CD8-positive, alpha-beta memory T cell (primary cell): ENCODE measurements at places on chromosomes 3 and 15. TPM values are rescaled to one million over a fixed set of nuclear protein-coding genes. Genes with fewer than 3 reads are reported as not detected.

GRCh38 chr3:155568295-155568694, 176.6 kb downstream of the PLCH1 start:
- no peak for DNase-seq

GRCh38 chr3:31077021-31077601, 182.7 kb upstream of the GADL1 start:
- DNase-seq = no peak

Gene GABRR3
- polyA plus RNA-seq = not detected

GRCh38 chr3:101229681-101230080, 90.7 kb downstream of the IMPG2 start:
- no peak for DNase-seq

- DNase-seq = no peak
Observed at GRCh38 chr3:19202303-19202702, 54.0 kb downstream of the KCNH8 start.

DNA sequence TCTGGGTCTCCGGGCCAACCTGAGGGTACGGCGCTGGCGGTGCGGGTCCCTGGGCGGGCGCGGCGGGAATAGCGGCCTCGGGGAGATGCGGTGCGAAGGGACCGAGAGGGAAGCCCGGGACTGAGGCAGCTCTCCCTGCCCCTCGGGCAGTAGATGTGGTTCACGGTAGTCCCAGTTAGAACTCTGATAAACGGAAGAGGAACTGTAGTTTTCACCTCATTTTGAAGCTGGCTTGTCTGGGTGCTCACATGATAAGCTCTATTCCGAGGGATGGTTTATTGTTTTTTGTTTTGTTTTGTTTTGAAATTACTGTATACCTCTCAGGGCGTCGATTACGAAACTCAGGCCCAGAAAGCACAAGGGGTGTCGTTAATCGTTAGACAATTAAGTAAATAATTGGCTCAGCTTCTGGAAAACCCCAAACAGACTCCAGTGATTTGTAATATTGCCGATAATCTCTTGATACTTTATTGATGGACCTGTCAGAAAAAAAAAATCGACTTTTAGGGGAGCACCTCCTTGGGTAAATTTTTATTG, 413 bp downstream of the NUSAP1 start:
- DNase-seq = no peak

Gene LZTFL1
- polyA plus RNA-seq = 8.9 TPM

- DNase-seq = no peak
Observed at GRCh38 chr3:35322070-35322469, 317.3 kb upstream of the ARPP21 start.

Gene GOLGA6L2
- not detected for polyA plus RNA-seq

GRCh38 chr3:48194446-48195071, 6.3 kb upstream of the CDC25A start:
- no peak for DNase-seq

- no peak for DNase-seq
Observed at GRCh38 chr3:55875113-55875512, 388.0 kb upstream of the WNT5A start.

Gene CHCHD6
- polyA plus RNA-seq = 12.0 TPM

DNA sequence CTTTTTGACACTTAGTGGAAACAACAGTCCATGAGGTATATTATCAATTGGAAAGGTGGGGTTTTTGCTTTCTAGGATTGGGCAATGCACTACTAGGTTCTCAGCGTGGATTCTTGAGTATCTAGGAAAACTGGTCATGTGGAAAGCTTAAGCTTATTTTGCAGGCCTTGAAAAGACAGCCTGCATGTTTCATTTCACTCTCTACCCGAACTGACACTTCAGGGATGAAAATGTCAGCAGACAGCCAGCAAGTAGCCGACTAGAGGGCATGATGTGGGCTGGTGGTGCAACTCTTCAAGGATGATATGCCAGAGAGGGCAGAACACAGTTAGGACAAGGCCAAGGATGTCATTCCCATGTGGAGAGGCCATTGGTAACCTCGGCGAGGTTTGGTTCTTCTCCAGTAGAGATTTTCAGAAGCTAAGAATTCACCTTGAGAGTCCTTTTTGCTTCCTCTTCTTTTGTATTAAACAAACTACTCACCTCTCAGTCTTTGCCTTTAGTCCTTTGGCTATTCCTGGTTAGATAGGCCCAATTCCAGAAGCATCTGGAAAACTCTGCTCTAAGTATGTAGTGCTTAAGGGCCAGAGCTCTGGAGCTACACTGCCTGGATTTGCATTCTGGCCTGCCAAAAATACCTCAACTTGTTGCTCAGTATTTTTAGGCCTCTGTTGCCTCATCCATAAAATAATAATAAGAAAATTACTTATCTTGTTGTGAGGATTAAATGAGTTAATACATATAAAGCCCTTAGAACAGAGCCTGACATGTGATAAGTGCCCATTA, 17.9 kb downstream of the LPP start:
- no peak for DNase-seq

GRCh38 chr15:91954292-91954691, 100.8 kb downstream of the SLCO3A1 start:
- DNase-seq = no peak

Gene CYFIP1
- 4.8 TPM for polyA plus RNA-seq
